Liver (tissue), 10 donors: ENCODE measurements at places on chromosomes 12 and 14.

DNA sequence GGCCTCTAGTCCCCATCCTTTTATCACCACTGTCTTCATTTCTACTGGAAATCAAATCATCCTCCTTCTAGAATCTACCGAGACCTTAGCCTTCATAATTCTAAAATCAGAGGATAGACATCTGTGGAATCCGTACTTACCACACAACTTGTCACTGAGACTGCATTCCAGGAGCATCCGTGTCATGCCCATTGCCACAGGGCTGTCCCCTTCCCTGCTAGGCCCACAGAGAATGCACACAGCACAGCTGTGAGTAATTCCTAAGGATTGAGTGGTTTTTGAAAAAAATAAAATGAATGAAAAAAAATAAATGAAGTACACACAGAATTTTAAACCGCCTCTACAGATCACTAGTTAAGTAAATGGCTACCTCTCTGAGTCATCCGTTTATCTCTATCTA is 21.0 kb upstream of the MAGOHB start:
- no peaks in the 10 kb centered on the region for H3K36me3 ChIP-seq
- no peak overlapping the region for H3K27ac ChIP-seq
- no peaks in the 10 kb centered on the region for H3K27me3 ChIP-seq

GRCh38 chr14:65255029-65255545 is 152.8 kb upstream of the MAX start:
- H3K27me3 ChIP-seq: no peaks in the 10 kb centered on the region
- no peak for DNase-seq
- no peak overlapping the region for H3K4me3 ChIP-seq
- no peaks in the 10 kb centered on the region for H3K4me1 ChIP-seq
- no peaks in the 10 kb centered on the region for H3K36me3 ChIP-seq

DNA sequence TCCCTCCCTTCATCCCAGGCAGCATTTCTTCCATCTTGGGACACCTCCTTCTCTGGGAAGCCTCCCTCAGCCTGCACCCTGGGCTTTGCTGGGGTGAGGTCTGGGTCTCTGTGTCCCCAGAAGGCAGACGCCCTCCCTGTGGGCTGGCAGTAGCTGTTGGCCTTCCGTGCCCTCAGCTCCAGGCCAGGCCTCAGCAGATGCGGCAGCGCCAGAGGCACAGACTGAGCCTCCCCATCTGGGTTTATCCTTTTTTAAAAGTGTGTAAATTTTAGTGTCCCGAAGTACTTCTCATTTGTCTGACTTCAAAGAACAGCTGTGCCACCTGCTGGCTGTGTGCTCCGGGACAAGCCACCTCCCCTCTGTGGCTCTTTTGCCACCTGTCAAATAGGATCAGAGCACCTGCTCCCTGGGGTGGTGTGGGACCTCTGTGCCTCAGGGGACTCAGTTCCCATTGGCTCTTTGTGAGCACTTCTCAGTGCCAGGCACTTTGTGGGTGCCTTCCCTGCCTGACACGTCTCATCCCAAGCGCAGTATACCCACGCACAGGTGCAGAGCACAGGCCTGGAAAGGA is 11.1 kb downstream of the EXOC3L4 start:
- H3K4me3 ChIP-seq: no peak overlapping the region
- H3K36me3 ChIP-seq: peaks cover 3% of the 10 kb centered on the region
- no peaks in the 10 kb centered on the region for H3K27me3 ChIP-seq
- H3K4me1 ChIP-seq: peaks cover 36% of the 10 kb centered on the region
- DNase-seq: no peak
- H3K27ac ChIP-seq: no peak overlapping the region

- DNase-seq: no peak
- H3K27ac ChIP-seq: no peak overlapping the region
These were observed 119.8 kb downstream of the MGST1 start for GRCh38 chr12:16467272-16467671.
